Esophagus muscularis mucosa (tissue), 4 donors: ENCODE measurements at places on chromosomes 3 and 15. TPM values are rescaled to one million over a fixed set of nuclear protein-coding genes. Genes with fewer than 3 reads are reported as not detected.

The DAPK2 gene
- 1.5 TPM for total RNA-seq

DNA sequence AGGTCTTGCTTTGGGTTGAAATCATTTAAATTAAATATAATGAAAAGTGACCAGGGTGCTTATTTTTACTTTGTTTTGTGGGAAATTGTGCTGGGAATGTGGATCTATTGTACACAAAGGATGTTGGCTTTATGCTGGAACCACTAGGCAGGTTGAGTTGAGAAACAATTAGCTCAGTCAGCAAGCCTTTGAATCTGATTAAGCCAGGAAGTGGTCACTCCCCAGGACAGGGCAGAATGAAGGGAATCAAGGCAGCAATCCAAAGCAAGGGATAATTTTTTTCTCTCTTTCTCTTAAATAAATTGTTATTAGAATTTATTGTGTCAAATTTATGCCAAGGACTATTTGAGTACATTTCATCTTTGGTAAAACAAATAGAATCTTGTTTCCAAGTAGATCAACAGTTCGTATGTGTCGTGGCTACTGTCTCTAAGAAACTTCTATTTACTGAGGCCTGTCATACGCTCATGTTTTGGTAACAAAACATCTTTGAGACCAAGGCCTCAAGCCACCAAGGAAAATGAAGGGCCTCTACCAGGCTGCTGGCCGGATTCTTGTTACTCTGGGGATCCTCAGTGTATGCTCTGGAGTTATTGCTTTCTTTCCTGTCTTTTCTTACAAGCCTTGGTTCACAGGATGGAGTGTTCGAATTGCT, at the start of gene TMEM212:
TSS of gene TMEM212 (plus strand) at position 486 of the 655 bp plus-strand sequence. CDS start at position 521, 35 bp downstream.
- no peak within 1 kb of the TSS for H3K4me3 ChIP-seq
- no peak for DNase-seq
- peak within 1 kb of the TSS; percentile 73 for H3K27ac ChIP-seq
- no peaks in the 10 kb centered on the region for H3K27me3 ChIP-seq

- no peaks in the 10 kb centered on the region for H3K4me1 ChIP-seq
- H3K27me3 ChIP-seq, result no peaks in the 10 kb centered on the region
- H3K27ac ChIP-seq, result no peak overlapping the region
- no peaks in the 10 kb centered on the region for H3K36me3 ChIP-seq
Observed at GRCh38 chr3:177944228-177944661, 592.0 kb upstream of the KCNMB2 start.

DNA sequence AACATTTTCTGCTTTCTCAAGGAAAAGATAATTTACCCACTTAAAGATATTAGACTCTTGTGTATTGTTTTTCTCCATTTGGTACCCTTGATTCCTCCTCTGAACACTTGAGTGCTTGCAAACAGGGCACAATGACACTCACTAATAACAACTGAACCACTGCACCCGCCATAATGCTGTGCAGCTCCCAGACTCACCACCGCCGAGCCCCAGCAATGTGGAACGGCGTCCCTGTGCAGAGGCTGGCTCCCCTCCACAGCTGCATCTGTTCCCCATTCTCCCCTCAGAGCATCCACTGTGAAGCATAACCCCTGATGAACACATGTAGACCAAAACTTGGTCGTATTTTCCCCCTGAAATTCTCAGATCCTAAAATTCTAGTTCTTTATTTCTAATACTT, 276.2 kb upstream of the PLSCR5 start:
- H3K4me3 ChIP-seq, result no peak overlapping the region
- no peaks in the 10 kb centered on the region for H3K27me3 ChIP-seq
- H3K27ac ChIP-seq, result no peak overlapping the region
- H3K4me1 ChIP-seq, result no peaks in the 10 kb centered on the region
- no peaks in the 10 kb centered on the region for H3K36me3 ChIP-seq

The AADACL2 gene
- total RNA-seq, result 0.26 TPM
